ENCODE measurements at places on chromosomes 1 and 21.

DNA sequence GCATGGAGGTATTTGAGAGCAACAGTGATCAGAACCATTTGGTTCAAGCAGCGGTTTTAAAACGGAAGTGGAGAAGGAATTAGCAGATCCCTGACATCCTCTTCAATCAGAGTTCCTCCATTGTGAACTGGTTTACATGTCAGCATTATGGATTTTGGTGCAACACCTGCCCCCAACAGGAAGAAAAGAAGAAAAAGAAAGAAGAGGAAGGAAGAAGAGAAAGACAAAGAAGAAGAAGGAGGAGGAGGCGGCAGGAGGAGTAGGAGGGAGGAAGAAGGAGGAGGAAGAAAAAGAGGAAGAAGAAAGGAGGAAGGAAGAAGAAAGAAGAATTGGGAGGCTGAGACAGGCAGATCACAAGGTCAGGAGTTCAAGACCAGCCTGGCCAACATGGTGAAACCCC is 17.4 kb downstream of the NDUFS5 start:
- no peak for DNase-seq

- DNase-seq: no peak
These were observed 15.4 kb upstream of the CD2 start for GRCh38 chr1:116738673-116739370.

DNA sequence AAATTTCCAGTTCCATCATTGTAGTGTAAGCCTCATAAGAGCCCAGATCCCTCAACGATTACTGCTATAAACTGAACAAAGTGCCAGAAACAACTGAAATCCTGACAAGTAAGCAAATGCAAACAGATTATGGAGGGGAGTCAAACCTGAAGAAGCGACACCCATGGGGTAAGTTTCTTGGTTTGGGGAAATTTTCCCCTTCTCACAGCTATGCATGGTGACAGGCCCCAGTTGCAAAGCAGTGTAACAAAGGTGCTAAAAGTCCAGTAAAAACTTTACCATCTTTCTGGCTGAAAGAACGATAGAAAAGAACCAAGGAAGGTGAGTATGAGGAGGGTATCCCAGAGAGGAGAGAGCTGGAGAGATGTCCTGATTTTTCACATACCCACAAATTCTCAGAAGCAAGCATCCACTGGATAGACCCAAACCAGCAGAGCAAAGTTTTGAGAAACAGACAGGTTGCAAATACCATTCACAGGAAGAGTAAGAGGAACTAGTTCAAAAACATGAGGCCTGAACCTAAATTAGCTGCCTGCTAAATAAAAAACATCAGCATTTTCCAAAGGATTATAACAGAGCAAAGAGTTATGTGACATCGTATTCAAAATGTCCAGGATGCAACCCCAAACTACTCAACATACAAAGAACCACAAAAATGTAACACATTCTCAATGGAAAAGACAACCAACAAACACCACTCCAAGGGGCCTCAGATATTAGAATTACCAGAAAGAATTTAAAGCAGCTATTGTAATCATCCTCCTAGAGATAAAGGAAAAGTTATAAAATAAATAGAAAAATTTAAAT is 14.5 kb downstream of the SCYL3 start:
- DNase-seq: no peak

GRCh38 chr1:11860587-11860986 is 1.8 kb upstream of the NPPB start:
- no peak for DNase-seq

DNA sequence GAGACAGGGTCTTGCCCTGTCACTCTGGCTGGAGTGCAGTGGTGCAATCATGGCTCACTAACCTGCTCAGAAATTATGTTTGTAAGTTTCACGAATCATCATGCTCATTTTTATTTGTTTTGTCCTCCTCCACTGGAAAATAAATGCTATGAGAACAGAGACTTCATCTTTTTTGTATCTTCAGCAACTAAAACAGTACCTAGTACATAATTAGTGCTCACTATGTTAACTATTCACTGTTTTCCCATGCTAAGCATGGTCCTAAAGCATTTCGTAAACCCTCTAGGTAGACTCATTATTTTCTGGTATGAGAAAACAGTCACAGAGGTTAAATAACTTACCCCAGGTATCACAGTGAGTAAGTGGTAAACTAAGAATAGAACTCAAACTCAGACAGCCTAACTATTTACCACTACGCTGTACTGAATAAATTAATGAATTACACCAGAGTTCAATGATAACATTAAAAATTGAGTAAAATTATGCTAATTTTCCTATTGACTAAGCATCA is 118.4 kb downstream of the RERE start:
- no peak for DNase-seq

DNA sequence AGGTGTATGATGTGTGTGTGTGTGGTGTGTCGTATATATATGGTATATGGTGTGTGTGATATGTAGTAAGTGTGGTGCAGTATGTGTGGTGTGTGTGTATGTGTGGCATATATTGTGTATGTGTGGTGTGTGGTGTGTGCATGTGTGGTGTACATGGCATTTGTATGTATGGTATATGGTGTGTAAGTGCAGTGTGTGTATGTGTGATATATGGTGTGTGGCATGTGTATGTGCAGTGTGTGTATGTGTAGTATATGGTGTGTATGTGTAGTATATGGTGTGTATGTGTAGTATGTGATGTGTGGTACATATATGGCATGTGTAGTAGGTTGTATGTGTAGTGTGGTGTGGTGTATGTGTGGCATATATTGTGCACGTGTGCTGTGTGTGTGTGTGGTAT is 74.9 kb downstream of the OLFML3 start:
- DNase-seq: no peak

DNA sequence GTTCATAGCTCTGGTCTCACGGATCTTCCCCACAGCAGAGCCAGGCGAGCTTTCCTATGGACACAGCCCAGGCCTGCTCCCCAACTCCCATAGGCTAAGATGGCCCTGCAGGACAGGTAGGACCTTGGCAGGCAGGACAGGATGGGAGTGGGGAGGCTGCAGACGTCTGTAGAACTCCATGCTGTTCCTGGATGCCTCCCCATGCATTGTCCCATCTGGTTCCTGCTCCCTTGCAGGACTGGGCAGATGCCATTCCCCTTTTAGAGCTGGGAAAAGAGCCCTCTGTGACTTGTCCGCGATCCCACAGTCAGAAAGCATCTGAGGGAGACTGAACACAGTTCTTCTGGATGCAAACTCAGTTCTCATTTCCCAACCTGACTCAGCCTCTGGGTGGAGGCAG is 71.9 kb upstream of the ATP5PO start:
- no peak for DNase-seq

- DNase-seq: no peak
These were observed 1.1 kb downstream of the PUSL1 start for GRCh38 chr1:1309251-1310108.

GRCh38 chr1:59701376-59701775 is 113.4 kb upstream of the HOOK1 start:
- DNase-seq: no peak

GRCh38 chr21:41442481-41443186 is 16.6 kb downstream of the MX1 start:
- DNase-seq: no peak

DNA sequence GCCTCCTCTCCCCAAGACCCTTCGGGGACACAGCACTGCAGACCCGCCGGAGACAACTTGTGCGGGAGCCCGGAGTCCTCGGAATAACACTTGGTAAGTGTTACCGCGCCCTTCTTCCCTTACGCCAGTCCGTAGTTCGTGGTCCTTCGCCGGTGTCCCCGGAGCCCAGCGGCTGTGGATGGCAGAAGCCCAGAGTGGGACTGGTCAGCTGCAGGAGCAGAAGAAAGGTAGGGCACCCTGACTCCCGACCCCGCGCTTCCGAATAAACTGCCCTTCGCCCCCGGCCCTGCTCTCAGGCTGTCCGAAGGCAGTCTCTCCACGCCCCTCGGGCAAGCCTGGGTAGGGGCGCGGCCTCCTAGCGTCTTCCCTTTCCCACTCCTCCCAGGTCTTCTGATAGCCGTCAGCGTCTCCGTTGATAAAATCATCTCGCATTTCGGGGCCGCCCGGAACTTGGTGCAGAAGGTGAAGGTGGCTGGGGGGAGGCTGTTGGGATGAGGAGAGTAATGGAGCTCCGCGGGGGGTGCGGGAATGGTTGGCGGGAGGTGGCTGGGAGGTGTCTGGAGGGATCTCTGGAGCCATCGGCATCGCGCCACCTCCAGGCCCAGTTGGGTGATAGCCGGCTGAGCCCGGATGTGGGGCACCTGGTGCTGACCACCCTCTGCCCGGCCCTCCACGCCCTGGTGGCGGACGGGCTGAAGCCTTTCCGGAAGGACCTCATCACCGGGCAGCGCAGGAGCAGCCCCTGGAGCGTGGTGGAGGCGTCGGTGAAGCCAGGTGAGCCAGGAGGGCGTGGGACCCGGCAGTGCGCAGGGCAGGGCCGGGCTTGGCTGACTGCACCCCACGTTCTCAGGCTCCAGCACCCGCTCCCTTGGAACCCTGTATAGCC is 4.3 kb downstream of the RUSC1 start:
- no peak for DNase-seq

DNA sequence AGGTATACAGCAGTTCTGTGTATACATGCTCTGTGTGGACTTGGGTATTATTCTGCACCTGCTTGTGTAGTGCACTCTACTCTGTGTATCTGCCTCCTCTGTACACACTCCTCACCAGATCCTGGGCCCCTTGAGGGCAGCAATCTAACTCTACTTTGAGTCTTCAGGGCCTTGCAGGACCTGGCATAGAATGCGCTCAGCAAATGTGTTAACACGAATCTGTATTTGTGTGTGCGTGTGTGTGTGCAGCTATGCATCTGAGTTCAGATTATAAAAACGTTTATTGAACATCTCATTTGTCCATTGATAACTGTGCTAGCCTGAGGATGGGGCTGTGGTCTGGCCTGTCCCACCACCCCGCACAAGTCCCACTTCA is 3.9 kb upstream of the MEF2D start:
- DNase-seq: no peak

- no peak for DNase-seq
These were observed 35.0 kb upstream of the ECE1 start for GRCh38 chr1:21325231-21325718.

GRCh38 chr21:36747815-36748383 is 49.0 kb downstream of the SIM2 start:
- DNase-seq: no peak

- DNase-seq: no peak
These were observed 17.2 kb downstream of the KIF26B start for GRCh38 chr1:245172026-245172425.

DNA sequence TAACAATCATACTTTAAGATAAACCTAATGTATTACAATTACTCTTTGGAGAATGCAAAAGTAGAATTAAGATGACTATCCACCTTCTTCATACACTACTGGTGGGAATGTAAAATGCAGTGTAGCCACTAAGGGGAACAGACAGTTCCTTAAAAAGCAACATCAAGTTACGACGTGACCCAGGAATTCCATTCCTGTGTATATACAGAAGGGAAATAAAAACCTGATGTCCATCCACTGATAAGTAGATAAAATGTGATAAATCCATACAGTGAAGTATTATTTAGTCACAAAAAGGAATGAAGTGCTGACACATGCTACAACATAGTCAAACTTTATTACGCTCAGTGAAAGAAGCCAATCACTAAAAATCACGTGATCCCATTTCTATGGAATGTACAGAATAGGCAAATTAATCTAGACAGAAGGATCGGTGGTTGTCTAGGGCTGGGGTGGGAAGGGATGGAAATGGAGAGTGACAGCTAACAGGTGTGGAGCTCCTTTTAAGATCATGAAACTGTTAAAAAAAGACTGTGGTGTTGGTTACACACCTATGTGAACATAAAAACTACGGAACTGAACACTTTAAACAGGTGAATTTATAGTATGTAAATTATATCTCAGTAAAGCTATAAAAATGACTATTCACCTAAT is 42.1 kb downstream of the NRIP1 start:
- no peak for DNase-seq

- DNase-seq: no peak
These were observed 24.1 kb downstream of the SHISA4 start for GRCh38 chr1:201912832-201913231.

DNA sequence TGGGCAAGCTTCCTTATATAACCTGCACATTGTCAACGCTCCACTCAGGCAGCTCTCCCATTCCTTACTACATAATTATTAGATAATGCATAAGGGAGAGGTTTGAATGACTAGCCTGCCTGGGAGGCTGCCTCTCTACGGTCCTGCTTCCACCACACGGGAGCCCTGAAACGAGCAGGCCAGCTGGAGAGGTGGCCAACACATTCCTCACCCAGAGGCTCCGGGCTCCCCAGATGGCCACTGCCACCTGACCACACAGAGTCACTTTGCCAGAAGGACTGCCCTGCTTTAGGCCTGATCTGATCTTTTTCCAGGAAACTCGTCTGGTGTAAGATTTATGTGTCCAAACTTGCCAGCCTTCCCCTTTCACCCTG is 27.9 kb downstream of the HIVEP3 start:
- DNase-seq: no peak

- DNase-seq: no peak
These were observed 1.4 kb upstream of the C1QC start for GRCh38 chr1:22641906-22642636.

DNA sequence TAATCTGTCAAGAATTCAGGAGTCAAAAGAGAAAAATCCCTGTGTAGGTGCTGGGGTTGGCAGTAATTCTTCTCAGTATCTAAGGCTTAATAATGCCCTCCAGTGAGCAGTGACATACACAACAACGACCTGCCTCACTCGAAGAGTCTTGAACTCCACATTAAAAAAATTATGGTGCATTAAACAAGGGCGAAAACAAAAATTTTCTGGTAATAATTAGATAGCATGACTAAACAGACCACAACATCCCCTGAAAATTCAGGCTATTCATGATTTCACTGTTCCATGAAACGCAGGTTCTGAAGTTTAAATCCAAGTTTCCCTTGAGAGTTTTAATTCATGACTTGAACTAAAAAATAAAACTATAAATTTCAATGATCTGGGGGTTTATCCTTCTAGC is 5.1 kb downstream of the SRSF4 start:
- no peak for DNase-seq

DNA sequence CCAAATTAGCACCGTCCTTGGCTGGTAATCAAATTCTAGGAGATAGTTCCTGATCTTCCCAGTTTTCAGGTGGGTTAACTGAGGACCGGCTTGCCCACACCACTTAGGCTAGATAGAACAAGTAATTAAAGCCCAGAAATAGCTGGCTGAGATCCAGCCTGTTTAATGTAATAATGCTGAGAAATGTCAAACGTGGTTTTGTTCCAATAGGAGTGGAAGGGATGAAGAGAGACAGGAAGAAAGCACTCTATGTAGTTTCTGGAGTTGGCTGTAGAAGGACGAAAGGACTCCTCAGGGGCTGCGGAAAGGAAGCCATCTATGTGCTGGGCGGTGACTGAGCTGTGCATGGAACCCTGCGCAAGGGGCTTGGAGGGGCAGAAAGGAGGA is 18.6 kb downstream of the NAV1 start:
- no peak for DNase-seq

- DNase-seq: no peak
These were observed 7.0 kb upstream of the IL23R start for GRCh38 chr1:67159233-67159632.

- no peak for DNase-seq
These were observed 162.5 kb downstream of the ROR1 start for GRCh38 chr1:63936276-63936675.

Data from HS-5 (cell line).